ENCODE measurements at places on chromosomes 1 and 21.

- no peak for DNase-seq
Observed at GRCh38 chr21:29181799-29182470, 51.5 kb downstream of the MAP3K7CL start.

- peak; percentile 10 for DNase-seq
Observed at GRCh38 chr1:157490467-157491165, 61.7 kb downstream of the FCRL5 start.

GRCh38 chr1:103250441-103250861 lies 142.1 kb upstream of the COL11A1 start:
- DNase-seq = no peak

DNA sequence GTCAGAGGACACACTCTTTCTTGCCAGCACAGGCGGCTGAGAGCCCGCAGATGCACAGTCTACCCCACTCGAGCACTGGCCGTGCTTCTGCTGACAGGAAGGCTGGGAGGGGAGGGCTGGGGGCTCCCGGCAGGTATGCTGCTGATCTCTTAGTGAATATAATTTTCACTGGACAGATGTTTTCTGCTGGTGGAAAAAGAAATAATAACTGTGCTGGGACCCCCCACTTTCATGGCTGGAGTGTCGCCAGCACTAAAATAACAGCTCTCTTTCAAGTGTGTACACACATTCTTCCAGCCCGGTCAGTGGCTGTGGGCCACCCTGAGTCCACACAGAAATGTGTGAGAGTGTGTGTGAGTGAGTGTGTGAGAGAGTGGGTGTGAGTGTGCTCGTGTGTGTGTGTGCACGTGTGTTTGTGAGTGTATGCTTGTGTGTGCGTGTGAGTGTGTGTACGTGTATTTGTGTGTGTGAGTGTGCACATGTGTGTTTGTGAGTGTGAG lies 167.7 kb upstream of the USP24 start:
- DNase-seq = no peak

DNA sequence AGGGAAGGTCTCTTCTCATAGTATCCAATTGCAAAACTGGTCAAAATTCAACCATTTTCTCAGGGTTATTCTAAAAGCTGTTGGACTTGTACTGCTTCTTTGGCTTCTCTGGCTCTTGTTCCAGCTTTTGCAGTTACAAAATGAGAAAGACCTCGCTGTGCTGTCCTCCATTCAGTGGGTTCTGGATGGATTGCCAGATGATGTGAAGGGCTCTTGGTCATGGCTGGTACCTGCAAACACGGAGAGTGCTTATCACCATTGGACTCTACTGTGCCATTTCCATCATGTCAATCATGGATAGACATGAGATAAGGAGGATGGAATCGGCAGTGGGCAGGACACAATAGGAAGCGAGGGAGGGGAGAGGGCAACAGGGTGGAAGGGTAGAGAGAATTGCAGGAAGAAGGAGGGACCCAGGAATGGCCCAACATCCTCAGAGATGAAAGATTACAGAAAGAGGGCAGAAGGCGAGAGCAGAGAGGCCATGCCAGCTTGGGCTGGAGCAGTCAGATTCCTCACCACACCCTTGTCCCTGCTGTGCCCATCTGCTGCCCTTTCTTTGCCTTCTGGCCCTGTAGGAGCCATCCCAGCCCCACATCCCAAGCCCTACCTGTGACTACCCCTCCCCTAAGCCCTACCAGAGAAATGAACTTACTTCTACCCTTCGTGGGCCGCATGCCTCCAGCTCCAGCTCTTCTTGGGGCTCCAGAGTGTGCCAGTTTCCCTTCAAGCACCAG lies 70.3 kb downstream of the HIVEP3 start:
- DNase-seq = no peak

DNA sequence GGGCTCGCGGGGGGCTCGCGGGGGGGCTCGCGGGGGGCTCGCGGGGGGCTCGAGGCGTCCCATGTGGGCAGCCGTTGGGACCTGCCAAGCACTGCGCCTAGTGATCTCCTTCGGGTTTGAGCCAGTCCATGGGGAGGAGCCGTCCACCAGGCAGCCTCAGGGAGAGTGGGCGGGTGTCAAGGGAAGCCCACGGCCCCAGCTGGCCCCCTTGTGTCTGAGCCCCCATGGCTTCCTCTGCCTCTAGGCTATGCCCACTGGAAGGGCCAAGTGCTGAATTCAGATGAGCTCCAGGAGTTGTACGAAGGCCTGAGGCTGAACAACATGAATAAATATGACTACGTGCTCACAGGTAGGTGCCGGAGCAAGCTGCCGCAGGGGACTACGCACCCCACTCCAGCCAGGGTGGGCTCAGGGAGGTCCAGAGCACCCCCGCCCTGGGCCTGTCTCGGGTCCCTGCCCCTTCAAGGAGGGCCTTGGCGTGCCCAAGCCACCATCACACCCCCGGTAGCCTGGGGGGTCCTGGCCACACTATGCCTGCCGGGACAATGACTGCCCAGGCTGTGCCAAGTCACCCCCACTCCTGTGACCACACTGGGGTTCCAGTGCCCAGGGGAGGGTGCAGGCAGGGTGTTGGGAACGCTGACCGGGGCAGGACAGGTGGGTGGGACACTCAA lies 22.6 kb downstream of the PDXK start:
- no peak for DNase-seq

- no peak for DNase-seq
Observed at GRCh38 chr1:198443365-198444233, 96.9 kb downstream of the ATP6V1G3 start.

DNA sequence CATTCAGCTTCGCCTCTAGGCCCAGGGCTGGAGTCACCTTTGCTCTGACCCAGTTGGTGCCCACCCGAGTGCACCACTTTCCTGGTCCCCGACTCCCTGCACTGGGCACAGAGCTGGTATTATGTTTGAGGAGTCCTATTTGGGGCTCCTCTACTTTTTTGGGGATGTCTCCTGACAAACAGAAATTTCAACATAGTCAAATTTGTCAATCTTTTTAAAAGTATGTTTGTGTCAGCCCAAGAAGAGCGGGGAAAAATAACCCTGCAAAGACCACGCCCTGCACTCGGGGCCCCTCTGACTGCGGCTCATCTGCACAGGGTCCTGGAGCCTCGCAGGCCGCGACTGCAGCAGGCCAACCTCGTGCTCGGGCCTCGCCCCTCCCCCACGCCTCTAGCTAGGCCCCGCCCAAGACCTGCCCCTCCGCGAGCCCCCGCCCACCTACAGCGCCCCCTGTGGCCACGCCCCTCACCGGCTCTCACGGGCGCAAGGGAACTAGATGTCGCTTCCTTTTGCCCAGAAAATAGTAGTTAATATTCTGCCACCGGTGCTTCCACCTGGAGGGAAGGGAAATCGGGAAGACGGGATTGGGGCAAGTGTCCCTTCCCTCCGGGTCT lies 11.4 kb downstream of the FAM229A start:
- DNase-seq = no peak

DNA sequence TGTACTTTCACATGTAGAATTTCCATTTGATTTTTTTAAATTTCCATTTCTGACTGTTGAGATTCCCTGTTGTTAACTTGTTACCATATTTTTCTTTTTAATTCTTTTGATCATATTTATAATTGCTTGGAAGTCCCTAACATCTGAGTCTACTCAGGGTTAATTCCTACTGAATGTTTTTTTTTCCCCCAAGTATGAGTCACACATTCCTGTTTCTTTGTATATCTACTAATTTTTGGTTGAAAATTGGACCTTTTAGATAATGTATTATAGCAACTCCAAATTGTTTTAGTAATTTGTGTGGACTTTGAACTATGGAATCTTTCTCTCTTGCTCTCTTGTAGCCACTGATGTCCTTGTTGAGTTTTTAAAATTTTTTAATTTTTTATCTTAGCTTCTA lies 54.6 kb downstream of the STXBP3 start:
- no peak for DNase-seq

Data from stimulated activated CD4-positive, alpha-beta T cell treated with anti-CD3 and anti-CD28 coated beads, Interleukin-2, amount 100 ng/mL, for 4 hours (primary cell).